Fibroblast of the aortic adventitia (primary cell): ENCODE measurements at places on chromosomes 12 and 14. TPM values are rescaled to one million over a fixed set of nuclear protein-coding genes. Genes with fewer than 3 reads are reported as not detected.

BCL2L2 gene
- 18.5 and 19.9 TPM in 2 replicates for total RNA-seq

MANSC1 gene
- total RNA-seq, result 2.1 and 10.9 TPM in 2 replicates

RIC8B gene
- total RNA-seq, result 5.5 and 15.0 TPM in 2 replicates

LRRK2 gene
- 9.7 and 22.1 TPM in 2 replicates for total RNA-seq

KRT3 gene
- not detected in 2 replicates for total RNA-seq

IL22 gene
- total RNA-seq, result not detected in 2 replicates

GXYLT1 gene
- 6.1 and 9.8 TPM in 2 replicates for total RNA-seq

BICDL1 gene
- 1.8 TPM in 1 of 2 replicates, not detected in the other for total RNA-seq
